Right ventricle myocardium superior (tissue), 1 donor: ENCODE measurements at places on chromosomes 7 and 10. TPM values are rescaled to one million over a fixed set of nuclear protein-coding genes. Genes with fewer than 3 reads are reported as not detected.

DNA sequence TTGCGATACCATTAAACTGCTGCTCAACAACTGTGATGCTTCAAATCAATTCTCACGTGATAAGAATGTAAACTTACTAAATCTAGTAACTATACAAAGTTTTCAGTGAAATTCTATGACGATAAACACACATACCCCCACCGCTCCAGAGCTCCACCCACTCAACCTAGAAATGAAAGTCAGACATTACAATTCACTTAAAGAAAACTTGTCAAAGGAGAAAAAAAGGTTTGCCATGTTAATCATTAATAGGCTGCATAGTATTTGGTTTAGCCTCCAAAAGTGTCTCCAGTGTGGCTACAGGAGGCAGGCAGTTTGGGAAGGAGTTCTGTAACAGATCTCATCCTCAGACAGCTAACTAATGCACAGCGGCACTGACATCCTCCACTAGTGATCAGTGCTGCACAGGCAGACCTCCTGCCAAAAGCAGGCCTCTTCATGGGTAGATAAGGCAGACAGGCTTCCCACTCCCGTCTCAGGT is 3.1 kb downstream of the HERPUD2 start:
- peak; percentile 48 for DNase-seq

DNA sequence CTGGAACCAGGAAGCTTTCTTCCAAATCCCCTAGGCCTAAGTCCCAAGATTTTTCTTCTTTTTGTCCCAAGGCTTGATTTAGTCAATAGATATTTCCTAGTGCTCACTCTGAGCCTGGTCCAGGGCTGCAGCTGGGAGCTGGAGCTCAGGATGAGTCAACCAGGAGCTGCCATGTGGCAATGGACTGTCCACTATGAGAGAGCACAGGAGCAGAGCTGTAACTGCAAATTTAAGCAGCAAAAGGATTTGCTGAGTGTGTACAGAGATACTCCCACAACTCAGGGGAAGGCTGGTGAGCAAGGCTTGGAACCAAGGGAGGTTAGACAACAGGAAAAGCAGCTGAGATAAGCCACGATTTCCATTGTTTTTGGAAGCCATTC is 92.1 kb upstream of the CXCL12 start:
- DNase-seq: no peak

- DNase-seq: no peak
These were observed 58.8 kb downstream of the VIM start for GRCh38 chr10:17286562-17287550.

GRCh38 chr7:4460597-4460996 is 221.5 kb upstream of the FOXK1 start:
- DNase-seq: no peak

DNA sequence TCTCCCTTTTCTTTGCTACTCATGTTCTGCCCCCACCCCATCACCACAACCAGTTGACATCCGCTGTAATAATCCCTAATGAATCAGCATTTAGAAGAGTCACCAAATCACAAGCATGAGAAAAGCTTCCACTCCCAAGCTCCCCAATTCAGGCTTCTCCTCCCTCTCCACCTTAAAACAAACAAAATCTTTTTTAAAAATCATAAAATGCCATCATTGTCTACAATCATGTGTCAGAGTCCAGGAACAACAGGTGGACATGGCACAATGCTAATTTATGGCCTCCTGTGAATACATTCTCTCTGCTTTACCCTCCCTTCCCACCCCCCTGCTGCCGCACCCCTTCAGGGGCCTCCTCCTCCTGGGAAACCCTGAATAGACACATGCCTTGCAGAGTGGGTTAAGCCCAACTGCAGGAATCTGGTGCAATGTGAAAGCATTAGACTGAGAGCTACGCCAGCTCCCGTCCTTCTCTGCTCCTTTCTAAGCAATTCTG is 3.7 kb downstream of the LRRC4 start:
- DNase-seq: no peak

- DNase-seq: no peak
These were observed 252.0 kb downstream of the PTEN start for GRCh38 chr10:88115407-88115806.

METTL27 gene
- total RNA-seq: 0.43 TPM

DNA sequence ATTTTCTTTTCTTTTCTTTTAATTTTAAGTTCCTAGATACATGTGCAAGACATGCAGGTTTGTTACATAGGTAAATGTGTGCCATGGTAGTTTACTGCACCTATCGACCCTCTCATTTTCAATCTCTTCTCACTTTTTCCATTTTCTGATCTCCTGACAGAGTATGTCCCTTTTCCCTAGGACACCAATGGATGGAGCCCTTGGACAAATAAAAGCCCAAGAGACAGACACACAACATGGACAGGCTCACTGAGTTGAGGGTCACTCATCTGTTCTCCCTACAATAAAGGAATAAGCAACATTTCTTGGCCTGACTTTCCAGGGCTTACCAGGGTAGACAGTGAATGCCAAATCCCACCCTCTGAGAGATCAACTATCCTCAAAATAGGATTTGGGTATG is 15.2 kb upstream of the UBE2D1 start:
- DNase-seq: no peak

- peak; percentile 17 for DNase-seq
These were observed 33.7 kb downstream of the PRKAG2 start for GRCh38 chr7:151843181-151843580.

GRCh38 chr7:29360633-29361625 is 166.4 kb downstream of the CHN2 start:
- DNase-seq: no peak

- DNase-seq: no peak
These were observed 374.6 kb downstream of the KIF20B start for GRCh38 chr10:90075995-90076394.

DNA sequence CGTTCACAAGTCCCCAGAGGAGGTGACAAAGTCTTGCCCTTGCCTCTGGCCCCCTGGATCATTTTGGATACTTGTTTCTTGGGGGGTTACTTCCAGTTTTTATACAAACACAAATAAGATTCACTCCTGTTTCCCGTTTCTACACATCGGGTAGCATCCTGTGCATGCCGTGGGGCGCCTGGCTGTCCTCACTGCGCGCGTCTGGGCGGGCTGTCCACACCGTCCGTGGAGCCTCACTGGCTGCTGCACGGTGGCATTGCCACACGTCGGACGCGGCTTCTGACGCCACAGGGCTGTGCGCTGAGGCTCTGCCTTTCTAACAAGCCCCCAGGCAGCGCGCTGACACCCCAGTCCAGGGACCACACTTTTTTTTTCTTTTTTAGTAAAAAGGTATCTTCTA is 18.4 kb downstream of the BNIP3 start:
- DNase-seq: no peak

DNA sequence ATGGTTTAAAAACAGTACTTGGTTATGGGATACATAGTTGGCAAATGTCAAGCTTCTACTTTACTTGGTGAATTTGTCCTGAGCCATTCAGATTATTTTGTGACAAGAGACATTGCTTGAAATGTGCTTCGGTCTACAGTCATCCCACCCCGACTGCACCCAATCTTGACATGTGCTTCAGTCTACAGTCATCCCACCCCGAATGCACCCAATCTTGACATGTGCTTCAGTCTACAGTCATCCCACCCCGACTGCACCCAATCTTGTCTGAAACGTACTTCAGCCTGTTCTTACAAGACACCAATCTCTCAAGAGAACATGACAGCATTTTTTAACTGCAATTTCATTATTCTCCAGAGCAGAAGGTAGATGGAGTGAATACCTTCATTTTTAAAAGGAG is 47.8 kb downstream of the PRKCQ start:
- no peak for DNase-seq

FAM25C gene
- total RNA-seq: not detected

DNA sequence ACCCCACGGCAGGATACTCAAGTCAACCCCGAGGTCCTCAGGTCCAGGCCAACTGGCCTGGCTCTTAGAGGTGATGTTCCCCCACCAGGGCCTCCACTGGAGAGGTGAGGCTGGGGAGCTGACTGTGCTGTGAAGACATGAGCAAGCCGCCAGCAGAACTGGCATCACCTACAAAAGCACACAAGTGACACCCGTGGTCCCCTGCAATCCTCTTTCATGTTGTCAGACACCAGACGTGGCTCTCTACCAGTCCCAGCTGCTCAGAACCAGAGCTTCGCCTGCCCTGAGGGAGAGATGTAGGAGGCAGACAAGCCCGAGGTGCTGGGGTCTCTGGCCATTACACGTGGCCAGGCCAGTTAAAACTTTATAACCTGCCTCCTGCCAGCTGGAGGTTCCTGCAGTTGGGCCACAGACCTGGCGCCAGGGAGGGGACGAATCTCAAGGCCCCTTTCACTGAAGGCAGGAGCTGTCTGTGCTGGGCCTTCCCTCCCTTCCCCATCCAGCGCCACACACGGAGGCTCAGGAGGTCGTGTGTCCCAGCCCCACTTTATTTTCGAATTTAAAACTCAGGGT is 2.2 kb downstream of the COMTD1 start:
- DNase-seq: no peak

GRCh38 chr10:30371954-30372353 is 22.9 kb upstream of the MTPAP start:
- DNase-seq: no peak

LRIT1 gene
- total RNA-seq: 0.13 TPM

DNA sequence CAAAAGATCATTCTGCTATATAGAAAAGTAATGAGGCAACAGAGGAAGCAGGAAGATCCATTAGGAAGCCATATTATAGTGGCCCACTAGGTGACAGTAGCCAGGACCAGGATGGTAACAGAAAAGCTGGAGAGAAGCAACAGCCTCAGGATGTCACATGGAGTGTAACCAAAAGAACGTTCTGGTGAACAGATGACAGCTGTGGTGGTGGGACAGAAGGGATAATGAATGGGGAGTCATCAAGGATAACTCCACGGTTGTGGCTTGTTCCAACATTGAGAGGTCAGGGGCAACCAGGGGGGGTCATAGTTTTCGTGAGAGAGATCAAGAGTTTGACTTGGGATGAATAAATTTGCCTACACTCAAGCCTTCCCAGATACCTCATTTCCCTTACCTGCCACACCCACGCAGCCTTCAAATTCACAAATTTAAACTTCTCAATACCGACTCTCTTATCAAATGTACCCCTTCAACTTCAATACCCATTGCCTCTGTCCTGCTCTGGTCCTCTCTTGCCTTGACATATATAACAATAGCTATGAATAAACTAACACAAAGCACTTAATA is 9.3 kb downstream of the TBL2 start:
- DNase-seq: no peak

GRCh38 chr10:59582780-59583179 is 126.9 kb downstream of the SLC16A9 start:
- no peak for DNase-seq

TMEM213 gene
- not detected for total RNA-seq

ZNF37A gene
- 10.0 TPM for total RNA-seq

GJD4 gene
- total RNA-seq: not detected

CARD11 gene
- total RNA-seq: 0.22 TPM

GRCh38 chr10:121243609-121244241 is 354.5 kb downstream of the FGFR2 start:
- no peak for DNase-seq

TEX47 gene
- total RNA-seq: not detected

GRCh38 chr10:106559442-106559841 is 605.1 kb downstream of the SORCS1 start:
- DNase-seq: no peak

DNA sequence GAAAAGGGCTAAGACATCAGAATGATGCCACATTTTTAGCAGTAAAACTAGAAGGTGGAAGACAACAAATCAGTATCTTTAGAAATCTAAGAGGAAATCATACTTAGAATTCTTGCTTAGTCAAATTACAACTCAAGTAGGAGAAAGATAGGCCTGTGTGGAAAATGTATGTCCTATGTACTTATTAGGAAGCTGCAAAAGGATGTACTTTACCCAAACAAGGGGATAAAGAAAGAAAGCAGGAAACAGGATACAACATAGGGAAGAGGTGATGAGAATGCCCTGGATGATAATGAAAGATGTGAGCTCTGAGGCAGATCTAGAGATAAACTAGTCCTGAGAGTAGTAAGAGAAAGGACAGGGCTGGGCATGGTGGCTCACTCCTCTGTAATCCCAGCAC is 54.9 kb downstream of the RNLS start:
- DNase-seq: no peak

GRCh38 chr7:159070431-159071148 is 74.1 kb downstream of the VIPR2 start:
- DNase-seq: no peak

GRCh38 chr10:17512341-17513001 is 58.1 kb upstream of the ST8SIA6 start:
- DNase-seq: no peak

DNA sequence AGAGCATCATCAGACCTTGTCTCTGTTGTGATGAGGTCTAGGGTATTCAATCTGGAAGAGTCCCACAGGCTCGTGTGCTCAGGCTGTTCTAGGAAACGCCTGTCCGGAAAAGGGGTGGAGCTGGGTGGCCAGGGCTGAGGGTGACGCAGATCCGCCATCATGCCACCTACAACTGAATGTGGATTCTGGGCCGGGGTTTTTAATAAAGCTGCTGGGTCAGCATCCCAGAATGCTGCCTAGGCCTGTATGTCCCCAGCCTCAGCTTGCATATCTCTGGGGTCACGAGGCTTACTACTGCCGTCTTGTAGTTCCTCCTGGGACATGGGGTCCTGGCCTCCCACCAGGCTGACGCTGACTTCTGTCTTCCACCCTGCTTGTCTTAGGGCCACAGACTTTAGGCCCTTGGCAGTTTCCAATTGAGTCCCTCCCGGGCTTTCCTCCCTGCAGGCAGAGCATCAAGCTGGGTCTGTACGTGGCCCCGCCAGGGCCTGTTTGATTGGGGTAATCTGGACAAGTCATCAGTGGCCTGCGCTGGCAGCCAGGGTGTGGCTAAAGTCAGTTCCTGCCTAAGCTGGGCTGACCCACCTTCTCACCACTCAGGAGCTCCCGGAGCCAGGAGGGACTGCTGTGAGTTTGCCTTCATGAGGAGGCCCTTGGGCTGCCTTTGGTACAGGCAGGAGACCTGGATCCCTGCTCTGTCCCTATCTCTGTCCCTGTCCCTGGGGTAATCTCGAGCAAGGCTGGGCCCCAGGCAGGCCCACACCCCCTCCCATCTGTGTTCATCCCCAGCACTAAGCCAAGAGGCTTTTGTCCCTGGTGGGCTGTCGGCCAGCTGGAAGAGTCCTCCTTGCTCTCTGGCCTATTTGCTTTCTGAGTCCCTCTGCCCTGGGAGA is 79.9 kb downstream of the ZMIZ1 start:
- peak; percentile 90 for DNase-seq

DNA sequence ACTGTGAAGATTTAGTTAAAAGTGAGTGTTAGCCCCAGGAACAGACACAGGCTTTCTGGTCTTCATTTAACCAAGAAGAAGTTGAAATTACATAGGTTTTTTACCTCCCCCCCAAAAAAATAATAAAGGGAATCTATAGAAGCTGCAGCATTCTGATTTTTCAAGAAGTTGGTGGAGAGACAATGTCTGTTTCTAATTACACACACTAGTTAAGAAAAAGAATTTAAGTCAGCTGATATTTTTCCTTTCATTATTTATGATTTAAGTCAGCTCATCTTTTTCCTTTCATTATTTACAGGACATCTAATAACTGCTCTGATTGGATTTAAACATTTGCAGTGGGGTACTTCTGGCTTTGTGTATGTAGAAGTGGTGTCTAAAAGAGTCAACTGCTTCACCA is 201.4 kb upstream of the NRP1 start:
- DNase-seq: no peak

AKR1B15 gene
- not detected for total RNA-seq

CXCL12 gene
- 117 TPM for total RNA-seq
